ENCODE measurements at places on chromosomes 11 and 22.

DNA sequence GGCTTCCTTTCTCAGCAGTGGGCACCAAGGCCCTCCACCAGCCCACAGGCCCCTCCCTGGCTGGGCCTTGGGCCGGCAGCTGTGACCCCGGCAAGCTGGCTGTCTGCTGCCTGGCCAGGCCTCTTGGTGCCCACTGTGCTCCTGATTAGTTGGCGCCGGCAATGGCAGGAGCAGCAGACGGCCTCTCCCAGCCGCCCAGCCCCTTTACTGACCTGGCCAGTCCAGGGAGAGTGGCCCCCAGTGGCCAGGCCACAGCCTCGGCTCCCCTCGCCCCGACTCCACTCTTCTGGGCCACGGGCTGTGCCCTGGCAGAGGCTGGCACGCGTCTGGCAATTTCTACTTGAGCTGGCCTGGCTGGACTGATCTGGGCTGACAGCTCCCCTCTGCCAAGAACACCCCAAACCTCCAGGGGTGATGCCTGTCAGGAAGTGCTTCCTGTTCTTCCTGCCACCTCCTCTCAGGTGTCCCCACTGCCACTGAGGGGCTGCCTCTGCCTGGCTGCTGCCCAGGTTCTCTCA is 58.1 kb downstream of the CACNA1I start:
- DNase-seq = no peak

DNA sequence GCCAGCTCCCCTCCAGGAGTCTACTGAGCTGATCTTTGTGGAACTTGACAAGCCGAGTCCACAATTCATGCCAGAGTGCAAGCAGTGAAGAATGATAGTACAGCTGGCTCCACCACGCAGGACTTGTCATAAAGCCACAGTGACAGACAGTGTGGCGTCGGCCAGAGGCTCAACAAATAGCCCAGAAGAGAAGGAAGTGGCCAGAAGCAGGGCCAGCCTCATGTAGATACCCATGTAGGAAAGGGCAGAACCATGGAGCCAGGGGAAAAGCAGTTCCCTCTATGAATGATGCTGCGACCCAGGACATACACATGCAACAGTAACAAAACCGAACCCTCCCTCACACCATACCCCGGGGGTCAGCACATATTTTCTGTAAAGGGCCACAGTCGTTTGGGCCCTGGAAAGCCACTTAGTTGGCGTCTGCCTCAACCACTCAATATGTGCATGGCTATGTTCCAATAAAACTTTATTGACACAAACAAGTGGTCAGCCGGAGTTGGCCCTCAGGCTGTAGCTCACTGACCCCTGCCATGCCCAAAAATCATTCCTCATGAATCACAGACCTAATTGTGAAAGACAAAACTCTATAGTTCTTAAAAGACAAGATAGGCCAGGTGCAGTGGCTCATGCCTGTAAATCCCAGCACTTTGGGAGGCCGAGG is 161.4 kb downstream of the BRD1 start:
- no peak for DNase-seq

DNA sequence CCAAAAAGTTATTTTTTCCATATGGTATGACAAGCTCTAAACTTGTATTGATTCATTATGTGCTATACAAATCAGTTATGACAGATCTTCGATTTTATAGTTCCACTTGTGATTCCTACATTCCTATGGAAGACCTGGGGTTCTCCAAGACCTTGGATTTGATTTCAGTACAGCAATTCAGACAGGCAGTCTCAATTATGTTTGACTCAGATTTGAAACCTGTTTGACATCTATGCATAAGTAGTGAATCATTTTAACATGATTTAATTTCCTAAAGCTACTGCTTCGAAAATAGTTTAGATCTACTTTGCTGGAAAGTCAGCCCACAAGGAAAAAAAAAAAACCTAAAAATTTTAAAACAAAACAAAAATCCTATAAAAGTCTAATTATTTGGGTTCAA is 820.4 kb downstream of the LUZP2 start:
- no peak for DNase-seq

- no peak for DNase-seq
Observed at GRCh38 chr22:17476838-17477237, 86.5 kb upstream of the SLC25A18 start.

- no peak for DNase-seq
Observed at GRCh38 chr11:26742966-26743365, 21.1 kb upstream of the SLC5A12 start.

GRCh38 chr11:110174645-110175310 is 81.6 kb downstream of the ZC3H12C start:
- DNase-seq = no peak
